ENCODE measurements at places on chromosomes 5 and 9. TPM values are rescaled to one million over a fixed set of nuclear protein-coding genes. Genes with fewer than 3 reads are reported as not detected.

The TOR2A gene
- 2.3 TPM for total RNA-seq

The SPATA31A3 gene
- not detected for total RNA-seq

The OSMR gene
- total RNA-seq = 109 TPM

The SLC6A7 gene
- total RNA-seq = under 0.01 TPM

The ZNF169 gene
- 2.5 TPM for total RNA-seq

The PCDHB11 gene
- 0.85 TPM for total RNA-seq

The MZB1 gene
- total RNA-seq = not detected
